ENCODE measurements at places on chromosomes 3 and 15. TPM values are rescaled to one million over a fixed set of nuclear protein-coding genes. Genes with fewer than 3 reads are reported as not detected.

The MAP6D1 gene
- total RNA-seq = 6.6 TPM

The ESYT3 gene
- total RNA-seq = 0.79 TPM

The P3H2 gene
- 40.7 TPM for total RNA-seq

The SHISA5 gene
- 132 TPM for total RNA-seq

The FBXO40 gene
- not detected for total RNA-seq

The LRRC34 gene
- total RNA-seq = not detected

The FANCD2OS gene
- not detected for total RNA-seq

The ZMYND10 gene
- 1.0 TPM for total RNA-seq

The INO80 gene
- total RNA-seq = 14.0 TPM

The IL5RA gene
- not detected for total RNA-seq

The AP3B2 gene
- 0.77 TPM for total RNA-seq

The CADPS gene
- not detected for total RNA-seq

The PCSK6 gene
- 13.9 TPM for total RNA-seq

The LRRC2 gene
- total RNA-seq = not detected

The ALCAM gene
- total RNA-seq = 120 TPM

The RLBP1 gene
- not detected for total RNA-seq

The SMCO1 gene
- not detected for total RNA-seq

The MLH1 gene
- 35.0 TPM for total RNA-seq

The SLC12A1 gene
- not detected for total RNA-seq

The NT5DC2 gene
- total RNA-seq = 99.3 TPM

The GOLGA8Q gene
- total RNA-seq = 0.09 TPM

The CNTN6 gene
- not detected for total RNA-seq

The ERICH6 gene
- 0.07 TPM for total RNA-seq

The ADAMTSL3 gene
- total RNA-seq = 0.56 TPM

Measured in A549 treated with dexamethasone at 1 μM for 4 hours (cell line).